ENCODE measurements at places on chromosomes 2 and 18. TPM values are rescaled to one million over a fixed set of nuclear protein-coding genes. Genes with fewer than 3 reads are reported as not detected.

DNA sequence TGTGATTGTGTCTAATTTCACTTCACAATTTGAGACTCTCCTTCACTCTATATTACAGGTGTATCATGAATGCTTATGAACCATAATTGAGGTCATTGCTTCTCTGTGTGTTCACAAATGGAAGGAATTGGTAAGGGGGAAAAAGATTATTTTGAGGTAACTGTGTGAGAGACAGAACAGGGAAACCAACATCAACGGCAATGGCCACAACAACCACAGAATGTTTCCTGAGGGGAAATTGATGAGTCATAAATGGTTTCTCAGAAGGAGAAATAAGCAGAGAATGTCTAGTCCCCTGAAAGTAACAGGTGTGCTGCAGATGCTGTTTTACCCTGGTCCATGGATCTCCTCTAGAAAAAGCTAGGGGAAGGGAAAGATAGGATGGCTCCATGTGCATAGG, 361.2 kb upstream of the GALNT5 start:
- no peak for DNase-seq

DNA sequence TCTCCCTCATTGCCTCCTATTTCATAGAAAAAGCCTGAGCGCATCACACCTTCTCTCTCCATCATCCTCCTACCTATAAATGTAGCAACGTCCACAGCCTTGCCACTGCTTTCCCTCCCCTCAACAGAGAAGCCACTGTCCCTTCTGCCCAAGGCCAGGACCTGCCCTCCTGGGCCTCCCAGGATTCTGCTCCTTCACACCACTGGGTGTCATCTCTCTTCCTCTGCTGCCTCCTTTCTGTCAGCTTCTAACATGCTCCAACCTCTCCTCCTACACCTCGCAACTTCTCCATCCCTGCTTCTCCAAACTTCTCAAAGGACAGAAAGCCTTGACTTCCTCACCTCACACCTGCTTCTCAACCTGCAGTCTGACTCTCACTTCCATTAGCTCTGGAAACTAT, 21.2 kb upstream of the ME2 start:
- DNase-seq = no peak

GRCh38 chr18:36153771-36154170, 24.1 kb downstream of the ELP2 start:
- no peak for DNase-seq

GRCh38 chr2:121489284-121489683, 41.4 kb upstream of the RNU4ATAC start:
- DNase-seq = no peak

CACNB4 gene
- total RNA-seq = 42.4 TPM

- DNase-seq = peak; percentile 5
Observed at GRCh38 chr2:217277646-217278398, 418.0 kb upstream of the TNP1 start.

DNER gene
- 79.9 TPM for total RNA-seq

HS6ST1 gene
- total RNA-seq = 51.8 TPM

- no peak for DNase-seq
Observed at GRCh38 chr2:188378371-188378950, 86.8 kb downstream of the GULP1 start.

KIF3C gene
- total RNA-seq = 86.8 TPM

- no peak for DNase-seq
Observed at GRCh38 chr2:3598912-3599854, 4.3 kb downstream of the COLEC11 start.

DAW1 gene
- 1.2 TPM for total RNA-seq

TMEM182 gene
- total RNA-seq = 2.0 TPM

DNA sequence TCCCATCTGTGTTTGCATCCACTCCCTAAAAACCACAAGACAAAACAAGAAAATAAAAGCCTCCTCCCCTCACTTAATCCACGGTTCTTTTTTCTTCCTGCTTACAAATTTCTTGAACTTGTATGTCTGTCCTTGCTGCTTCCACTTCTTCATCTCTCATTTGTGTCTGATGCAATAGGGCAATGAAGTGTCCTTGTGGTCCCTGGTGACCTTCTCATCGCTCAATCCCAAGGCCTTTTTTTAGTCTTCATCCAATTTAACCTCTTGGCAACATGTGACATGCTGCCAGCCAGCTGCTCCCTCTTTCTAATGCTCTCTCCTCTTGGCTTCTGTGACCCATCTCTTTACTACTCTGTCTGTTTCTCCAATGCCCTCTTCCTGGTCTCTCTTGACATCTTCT, 87.6 kb downstream of the SEMA4F start:
- DNase-seq = no peak

DNA sequence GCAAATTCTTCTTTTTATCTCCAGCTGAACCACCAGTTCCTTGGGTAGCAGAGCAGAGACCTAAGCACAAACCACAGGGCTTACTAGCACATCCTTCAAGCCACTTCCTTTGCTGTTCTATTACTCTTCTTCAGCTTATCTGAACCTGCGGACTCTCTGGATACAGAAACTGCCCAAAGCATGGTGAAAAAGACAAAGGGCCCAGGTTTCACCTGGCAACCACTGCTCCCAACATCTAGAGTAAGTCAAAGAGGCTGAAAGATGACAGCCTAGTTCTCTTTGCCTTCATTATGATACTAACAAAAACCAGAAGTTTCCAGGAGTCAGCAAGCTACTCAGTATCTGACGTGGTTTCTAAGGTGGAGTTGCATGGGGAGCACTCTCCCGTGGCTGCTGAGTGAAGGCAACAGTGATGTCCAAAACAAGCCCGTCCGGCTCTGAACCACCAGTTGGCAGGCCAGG, 43.4 kb downstream of the KANSL3 start:
- DNase-seq = no peak

DNA sequence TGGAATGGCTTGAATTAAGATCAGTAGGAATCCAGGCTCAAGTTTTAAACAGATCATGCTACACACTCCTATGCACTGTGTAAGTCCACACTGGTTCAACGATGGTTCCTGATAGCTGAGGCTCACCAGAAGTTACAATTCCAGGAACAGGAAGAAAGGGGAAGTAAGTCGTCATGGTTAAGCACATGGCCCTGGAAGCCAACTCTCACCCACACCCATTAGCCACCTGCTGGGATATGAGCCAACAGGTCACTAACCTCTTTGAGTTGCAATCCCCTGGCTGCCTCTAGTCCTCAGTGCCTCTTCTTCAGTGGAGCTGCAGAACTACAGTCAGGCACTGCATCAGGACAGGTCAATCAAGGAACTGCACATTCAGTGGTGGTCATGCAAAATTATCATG, 133.5 kb downstream of the TMEM182 start:
- no peak for DNase-seq

DNA sequence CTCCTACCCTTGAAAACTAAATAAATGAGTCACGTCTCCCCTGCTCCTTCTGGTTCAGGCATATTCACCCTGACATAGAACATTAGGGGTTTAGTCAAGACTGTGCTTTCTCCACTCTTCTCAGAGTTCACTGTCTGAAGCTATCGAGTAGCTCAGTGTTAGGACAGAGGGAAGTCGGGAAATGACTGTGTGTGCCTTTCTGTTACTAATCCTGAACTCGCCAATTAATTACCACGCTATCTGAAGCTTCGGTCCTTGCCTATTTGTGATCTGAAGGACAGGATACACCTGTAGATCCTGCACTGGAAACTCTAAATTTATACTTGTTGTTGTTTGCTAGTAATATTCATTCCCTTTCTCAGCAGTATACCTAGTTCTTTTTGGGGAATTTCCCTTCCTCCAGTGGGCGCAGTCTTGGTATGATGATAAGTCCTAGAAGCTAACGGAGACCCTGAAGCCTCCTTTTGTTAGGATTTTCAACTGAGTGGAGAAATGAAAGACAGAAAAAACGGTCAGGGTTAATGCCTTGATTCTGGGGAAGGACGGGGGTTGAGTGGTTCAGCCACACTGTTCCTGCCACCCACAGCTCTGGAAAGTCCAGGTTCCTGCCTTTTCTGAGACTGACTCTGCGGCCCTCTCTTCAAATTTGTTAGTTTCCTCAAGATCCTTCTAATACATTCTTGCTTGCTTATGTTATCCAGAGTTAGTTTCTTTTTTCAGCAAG, 218.0 kb downstream of the DLGAP1 start:
- DNase-seq = no peak

- no peak for DNase-seq
Observed at GRCh38 chr2:130388221-130388907, 32.5 kb downstream of the PTPN18 start.

KIF1A gene
- total RNA-seq = 146 TPM

TUBB8B gene
- not detected for total RNA-seq

DNA sequence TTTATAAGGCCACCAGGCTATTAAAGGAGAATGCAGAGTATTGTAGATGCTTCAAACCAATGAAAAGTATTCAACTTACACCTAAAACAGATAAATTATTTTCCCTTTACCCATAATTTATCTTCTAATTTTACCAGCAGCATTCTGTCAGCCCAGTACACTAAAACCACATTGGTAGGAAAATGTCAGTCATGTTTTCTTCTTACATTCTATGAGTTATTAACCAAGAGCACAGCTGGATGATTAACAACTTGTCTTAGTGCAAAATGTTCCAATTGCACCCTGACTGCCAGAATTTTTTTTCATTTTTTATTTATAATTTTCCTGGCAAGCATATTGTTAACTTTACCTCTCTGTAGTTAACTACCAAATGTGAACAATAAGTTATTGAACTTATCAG, 79.0 kb upstream of the WDR75 start:
- DNase-seq = no peak

GRCh38 chr2:220104871-220105351, 477.5 kb downstream of the SLC4A3 start:
- no peak for DNase-seq

DNA sequence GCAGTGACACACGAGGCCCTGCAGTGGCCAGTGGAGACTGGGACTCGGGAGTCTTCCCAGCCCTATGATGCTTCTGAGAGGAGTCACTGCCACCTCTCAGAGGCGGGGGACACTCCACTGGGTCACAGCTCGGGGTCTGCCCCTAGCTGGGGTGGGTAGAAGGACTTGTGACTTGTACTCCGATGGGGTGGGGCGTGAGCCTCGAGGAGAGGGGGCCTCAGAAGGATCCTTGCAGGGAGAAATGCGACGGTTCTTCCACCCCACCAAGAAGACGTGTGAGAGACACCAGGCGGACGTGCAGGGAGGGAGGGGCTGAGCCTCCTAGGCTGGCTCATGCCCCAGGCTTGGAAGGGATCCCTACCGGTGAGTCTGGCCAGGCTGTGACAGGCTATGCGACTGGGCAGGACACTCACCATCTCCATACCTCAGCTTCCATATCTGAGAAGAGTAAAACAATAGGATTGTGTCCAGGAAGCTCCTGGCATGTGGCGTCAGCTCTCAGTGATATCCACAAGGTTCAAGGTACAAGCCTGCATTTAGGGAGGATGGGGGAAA, 11.1 kb upstream of the OTOS start:
- no peak for DNase-seq

DNA sequence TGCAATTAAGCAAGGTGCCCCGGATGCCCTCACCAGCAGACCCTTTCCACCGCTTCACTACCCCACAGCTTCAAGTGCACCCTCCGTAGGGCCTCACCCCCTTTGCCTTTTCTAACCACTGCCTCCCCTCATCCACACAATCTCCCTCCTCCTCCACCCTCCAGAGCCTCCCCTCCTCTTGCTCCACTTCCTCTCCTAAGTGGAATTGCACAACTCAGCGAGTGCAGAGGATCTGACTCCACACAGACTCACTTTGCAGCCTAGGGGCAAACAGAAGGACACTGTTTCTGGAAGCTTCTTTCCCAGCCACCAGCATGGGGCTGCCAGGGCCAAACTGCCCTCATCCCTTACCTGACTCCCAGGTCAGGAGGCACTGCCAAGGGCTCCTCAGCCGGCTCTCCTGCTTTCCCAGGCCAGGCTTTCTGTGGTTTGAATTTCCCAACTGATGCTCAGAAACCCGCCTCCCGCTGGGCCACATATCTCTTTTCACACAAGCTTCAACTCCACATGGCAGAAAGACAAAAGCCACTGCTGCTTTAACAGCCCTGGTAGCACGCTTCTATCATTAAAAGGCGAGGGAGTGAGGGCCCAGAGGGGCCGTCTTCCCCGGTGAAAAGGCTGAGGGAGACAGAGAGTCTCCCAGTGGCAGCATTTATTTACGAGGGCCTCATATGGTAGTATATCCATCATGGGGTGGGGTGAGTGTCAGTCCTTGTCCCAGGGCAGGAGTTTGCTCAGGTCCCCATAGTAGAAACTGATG, 74.7 kb upstream of the MGAT4A start:
- no peak for DNase-seq

GRCh38 chr2:177141866-177142265, 70.7 kb upstream of the HNRNPA3 start:
- no peak for DNase-seq

PPIL3 gene
- 46.5 TPM for total RNA-seq

ZSWIM2 gene
- 0.41 TPM for total RNA-seq

GRCh38 chr2:171482308-171482707, 40.0 kb upstream of the CYBRD1 start:
- no peak for DNase-seq

All from frontal cortex (tissue), 4 donors.